Thoracic aorta (tissue), 2 donors: ENCODE measurements at places on chromosomes 2 and 18.

- no peak for DNase-seq
These were observed 20.9 kb upstream of the LMAN1 start for GRCh38 chr18:59379772-59380522.

- DNase-seq, result no peak
These were observed 58.3 kb downstream of the WDR7 start for GRCh38 chr18:56709463-56709862.

- DNase-seq, result no peak
These were observed 6.3 kb upstream of the MCFD2 start for GRCh38 chr2:46921676-46922448.

- no peak for DNase-seq
These were observed 68.5 kb downstream of the TMEM237 start for GRCh38 chr2:201574766-201575165.

- DNase-seq, result no peak
These were observed 192.1 kb upstream of the CHST9 start for GRCh38 chr18:27377251-27377650.

GRCh38 chr2:201996006-201996405, 37.6 kb upstream of the FZD7 start:
- DNase-seq, result no peak

- no peak for DNase-seq
These were observed 83.7 kb downstream of the KYNU start for GRCh38 chr2:142961202-142961601.

GRCh38 chr2:172574965-172575364, 19.1 kb downstream of the PDK1 start:
- DNase-seq, result no peak

GRCh38 chr18:72692595-72692994, 148.5 kb upstream of the CBLN2 start:
- DNase-seq, result no peak

GRCh38 chr2:197919487-197919886, 115.1 kb downstream of the PLCL1 start:
- DNase-seq, result no peak

GRCh38 chr18:51614967-51615571, 417.6 kb upstream of the MEX3C start:
- no peak for DNase-seq

DNA sequence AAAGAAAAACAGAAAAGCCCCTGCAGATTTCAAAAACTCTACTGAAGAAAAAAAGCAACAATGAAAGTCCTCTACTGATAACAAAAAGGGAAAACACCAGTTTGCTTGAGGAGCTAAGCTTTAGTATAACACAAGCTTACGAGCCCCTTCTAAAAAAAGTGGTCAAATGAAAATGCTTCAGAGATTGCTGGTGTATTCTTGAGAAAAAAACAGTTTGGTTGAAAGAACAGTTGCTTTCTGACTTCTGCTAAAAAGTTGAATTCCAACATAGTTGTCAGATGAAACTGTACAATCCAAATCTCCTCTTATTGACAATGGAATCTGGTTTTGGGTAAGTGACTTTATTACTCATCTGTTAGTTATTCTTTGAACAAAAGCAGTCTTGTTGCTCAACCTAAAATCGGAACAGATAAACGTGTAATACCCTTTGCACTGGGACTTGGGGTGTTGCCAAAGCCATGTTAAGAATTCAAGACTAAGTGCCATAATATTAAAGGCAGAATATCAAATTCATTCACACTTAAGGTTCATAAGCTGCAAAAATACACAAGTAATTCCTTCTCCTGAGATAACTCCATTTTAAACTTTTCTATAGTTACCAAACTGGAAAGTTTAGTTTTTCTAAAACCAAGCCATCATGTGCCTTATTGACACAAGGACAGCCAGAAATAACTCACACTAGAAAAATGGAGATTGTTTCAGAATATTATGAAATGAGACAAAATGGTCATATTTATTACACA, 45.3 kb upstream of the SPAG16 start:
- DNase-seq, result no peak

DNA sequence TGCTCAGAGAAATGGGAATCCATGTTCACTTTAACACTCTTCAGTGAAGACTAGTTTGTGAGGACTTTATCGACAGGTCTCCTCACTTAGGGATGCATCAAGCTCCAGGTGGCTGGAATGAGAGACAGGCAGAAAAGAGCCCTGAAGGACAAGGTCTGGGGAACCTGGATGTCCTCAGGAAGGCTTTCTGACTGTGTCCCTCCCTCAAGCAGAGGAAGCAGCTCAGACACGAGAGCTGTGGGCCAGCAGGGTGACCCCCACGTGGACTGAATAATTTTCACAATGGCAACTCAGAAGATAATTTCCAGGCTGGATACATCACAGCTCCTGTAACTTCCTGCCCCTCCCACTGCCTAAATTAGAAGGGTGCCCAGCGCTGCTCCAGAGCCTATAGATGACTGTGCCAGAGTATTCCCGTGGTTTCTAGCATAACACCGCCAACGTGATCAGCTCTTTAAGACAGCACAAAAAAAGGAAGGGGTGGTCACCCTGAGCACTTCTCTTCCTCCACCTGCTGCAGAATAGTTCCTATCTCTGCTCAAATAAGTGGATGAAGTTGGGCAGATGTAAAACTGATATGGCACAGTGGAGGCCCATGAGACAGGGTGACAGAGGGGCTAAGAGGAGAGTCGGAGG, 25.7 kb upstream of the NCK2 start:
- no peak for DNase-seq

DNA sequence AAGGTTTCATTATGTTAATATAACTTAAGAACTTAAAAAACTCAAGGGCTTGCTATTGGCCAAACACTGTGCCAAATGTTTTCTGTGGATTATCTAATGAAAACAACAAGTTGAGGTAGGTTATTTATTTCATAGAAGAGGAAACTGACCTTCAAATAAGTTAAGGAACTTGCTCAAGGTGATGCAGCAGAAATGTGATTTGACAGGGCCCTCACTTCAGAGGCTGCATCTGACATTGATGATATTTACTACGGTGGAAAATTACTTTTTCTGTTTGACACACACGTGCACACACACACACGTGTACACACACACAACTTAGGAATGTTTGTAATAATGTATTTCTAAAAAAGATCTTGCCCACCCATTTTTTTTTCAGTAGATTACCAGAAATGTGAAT, 137.2 kb upstream of the CXCR4 start:
- DNase-seq, result no peak

- DNase-seq, result no peak
These were observed 60.0 kb upstream of the KLF7 start for GRCh38 chr2:207225773-207226172.

- DNase-seq, result no peak
These were observed 37.5 kb downstream of the NR4A2 start for GRCh38 chr2:156294945-156295580.

GRCh38 chr2:230914886-230915285, 10.2 kb downstream of the GPR55 start:
- no peak for DNase-seq

GRCh38 chr2:189791338-189792042, 7.2 kb downstream of the PMS1 start:
- no peak for DNase-seq

DNA sequence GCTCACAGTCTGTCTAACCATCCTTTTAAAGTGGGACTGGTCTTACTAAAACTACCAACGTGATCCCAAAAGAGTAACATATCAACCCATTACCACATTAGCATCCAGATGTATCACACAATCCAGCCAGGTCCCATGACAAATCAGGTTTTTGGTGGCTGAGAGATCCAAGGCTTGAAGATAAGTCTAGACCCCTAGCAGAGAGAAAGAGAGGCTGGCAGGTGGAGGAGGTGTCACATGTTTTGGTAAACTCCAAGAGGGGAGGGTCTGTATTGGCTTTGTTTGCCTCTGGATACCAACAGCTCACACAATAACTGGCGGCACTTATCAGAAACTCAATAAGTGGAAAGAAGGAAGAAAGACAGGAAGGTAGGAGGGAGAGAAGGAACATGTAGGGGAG, 357.6 kb downstream of the SS18 start:
- no peak for DNase-seq

DNA sequence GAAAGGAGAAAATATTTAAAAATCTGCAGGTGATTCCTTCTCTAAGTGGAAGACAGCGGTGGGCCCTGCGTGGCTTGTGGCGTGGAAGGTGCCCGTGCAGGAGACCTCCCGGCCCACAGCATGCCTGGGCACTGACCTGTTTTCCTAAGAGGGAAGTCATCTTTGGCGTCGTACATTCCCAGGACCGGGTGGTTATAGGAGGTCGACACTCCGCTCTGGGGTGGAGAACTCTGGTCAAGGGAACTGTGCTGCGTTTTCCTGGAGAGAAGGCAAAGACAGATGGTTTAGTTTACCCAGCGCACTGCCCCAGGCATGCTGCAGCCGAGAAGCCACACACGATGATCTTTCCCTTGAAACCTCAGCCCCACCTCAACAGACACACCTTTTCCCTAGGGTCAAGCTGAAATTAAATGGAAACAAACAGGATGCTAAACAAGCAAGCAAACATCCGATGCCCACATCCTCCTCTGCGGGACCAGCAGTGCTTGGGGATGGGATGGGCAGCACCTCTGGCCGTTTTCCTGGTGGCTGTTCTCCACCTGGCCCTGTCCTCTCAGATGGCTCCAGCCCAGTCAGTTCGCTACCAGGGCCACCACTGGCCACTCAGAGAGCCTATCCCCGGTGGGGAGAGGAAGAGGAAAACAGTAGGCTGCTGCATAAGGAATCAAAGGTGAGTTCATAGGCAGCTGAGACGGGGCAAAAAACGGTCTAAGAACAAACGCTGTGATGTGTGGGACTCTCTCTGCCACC, 244.1 kb downstream of the HDAC4 start:
- DNase-seq, result no peak

DNA sequence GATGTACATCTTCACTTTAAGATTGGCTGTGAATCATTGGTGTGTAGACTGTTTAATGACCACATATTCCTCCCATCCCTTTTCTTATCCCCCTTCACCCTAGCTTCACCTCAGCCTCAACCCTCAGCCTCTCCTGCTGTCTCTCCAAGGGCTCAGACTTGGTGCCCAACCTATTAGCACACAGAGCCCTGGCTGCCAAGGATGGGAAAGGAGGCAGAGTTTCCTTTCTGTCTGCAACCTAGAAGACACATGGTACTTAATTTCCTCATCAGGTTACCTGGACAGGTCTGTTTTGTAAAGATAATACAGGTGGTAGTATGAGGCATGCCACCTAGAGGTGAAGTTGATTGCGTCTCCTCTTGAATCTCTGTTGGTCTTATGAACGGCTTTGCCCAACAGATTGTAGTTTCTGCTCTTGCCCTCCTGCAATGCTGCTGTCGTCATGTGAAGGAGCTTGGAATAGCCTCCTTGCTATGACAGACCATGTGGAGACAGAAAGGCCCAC, 44.5 kb upstream of the RMND5A start:
- no peak for DNase-seq

DNA sequence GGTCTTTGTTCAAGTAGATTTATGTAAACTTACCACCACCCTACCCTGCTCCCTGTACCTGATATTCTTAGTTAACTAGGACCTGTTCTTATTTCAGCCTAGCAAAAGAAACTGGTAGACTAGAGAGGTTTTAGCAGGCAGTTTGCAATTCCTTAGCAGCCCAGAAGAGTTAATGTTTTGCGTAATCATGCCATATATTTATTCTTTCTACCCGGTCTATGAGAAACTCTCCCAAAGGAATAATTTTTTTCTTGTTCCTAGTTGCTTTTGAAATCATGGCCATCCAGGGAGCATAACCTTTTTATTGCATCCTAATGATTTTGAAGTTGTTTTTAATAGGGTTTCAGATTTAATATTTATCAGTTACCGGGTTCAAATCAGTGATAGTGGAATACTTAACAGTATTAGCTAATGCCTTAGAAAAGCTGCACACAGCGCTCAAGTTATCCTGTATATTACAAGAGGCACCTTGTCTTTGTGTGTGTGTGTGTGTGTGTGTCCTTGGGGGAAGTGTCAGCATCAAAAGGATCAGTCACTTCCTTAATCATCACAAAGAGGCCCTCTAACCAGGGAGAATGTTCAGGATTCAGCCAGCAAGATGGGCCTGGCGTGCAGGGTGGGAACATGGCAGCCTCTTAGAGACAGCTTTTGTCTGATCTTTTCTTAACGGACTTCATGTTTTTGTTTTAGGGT, 52.9 kb downstream of the CABLES1 start:
- no peak for DNase-seq

DNA sequence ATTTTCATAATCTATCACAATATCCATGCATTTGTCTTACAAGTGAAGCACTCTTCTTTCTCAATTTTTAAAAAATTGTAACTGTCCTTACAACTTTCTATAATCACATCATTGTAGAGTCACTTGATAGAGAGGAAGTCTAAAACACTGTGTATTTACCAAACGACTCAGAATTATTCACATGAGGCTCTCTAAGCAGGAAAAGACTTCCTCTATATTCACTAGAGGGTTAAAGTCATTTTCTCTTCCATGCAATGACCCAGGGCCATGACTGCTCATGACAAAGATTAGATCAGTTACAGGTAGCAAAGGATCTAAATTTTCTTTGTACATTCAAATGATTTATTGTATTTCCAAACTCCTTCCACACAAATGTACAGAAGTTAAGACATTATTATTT, 9.0 kb upstream of the SLC1A4 start:
- no peak for DNase-seq

DNA sequence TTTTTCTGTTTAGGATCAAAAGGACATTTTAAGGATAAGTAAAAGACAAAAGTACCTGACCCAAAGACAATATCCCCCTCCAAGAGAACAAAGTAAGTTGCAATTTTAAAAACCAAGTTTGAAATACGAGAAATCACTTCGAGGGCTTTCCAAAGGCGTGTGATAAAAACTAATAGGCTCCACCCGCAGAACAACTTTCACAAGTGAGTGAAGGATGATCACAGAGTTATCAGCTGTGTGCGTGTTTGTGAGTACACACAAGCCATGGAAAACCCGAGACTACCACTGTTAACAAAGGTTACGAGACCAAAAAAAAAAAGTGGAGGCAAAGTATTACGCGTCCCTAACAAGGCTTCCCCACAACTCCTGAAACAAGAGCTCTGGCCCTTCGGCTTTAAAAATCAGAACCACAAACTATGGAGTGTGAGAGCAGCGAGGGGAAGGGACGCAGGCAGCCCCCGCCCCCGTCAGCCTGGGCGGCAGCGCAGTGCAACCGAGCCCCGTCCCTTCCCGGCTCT, 719 bp downstream of the SMAD2 start:
- no peak for DNase-seq

- no peak for DNase-seq
These were observed 246.1 kb downstream of the EXOC6B start for GRCh38 chr2:72579591-72580180.

DNA sequence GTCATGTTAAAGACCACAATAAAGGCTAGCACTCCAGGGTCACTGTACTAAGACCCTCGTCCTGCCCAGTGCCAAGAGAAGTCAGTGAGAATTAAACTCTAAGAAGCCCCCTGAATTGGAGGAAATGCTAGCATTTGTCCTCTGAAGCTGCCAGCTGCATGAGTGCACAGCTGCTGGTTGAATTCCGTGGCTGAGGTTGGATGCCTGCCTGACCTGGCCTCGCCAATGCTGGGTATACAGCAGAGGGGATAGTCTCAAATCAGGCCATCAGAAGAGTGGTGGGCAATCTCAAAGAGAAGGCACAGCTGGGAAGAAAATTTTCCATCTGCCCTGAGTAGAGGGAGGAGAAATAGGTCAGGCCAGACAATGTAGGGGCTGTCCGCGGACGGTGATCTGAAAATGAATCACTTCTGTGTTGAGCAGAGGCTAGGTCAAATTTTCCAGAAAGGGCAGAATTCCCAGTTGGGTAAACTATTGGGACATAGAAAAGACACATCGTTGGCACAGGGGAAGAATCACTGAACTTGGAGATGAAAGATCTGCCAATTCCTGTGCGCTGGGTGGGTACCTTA, 110.5 kb upstream of the AGAP1 start:
- DNase-seq, result no peak

- no peak for DNase-seq
These were observed 277.3 kb upstream of the FN1 start for GRCh38 chr2:215712871-215713790.
